ENCODE measurements at places on chromosomes 5 and 9.

DNA sequence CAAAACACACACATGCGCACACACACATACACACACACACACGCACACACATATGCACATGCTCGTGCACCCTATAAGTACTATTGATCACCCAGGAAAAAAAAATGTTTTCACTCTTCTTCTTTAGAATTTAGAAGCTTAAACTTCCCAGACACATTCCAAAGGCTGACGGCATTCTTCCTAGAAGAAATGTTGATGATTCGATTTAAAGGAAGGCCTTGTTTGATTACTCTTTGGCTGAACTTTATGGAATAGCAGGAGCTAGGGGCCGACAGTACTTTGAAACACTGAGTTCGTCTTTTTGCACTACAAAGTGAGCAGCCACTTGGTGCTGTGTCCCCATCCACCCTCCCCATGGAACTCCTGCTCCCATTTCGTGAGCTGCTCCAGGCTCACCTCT is 113.2 kb downstream of the EGFLAM start:
- no peak for DNase-seq

- no peak for DNase-seq
These were observed 18.6 kb upstream of the SLC6A19 start for GRCh38 chr5:1182633-1183423.

DNA sequence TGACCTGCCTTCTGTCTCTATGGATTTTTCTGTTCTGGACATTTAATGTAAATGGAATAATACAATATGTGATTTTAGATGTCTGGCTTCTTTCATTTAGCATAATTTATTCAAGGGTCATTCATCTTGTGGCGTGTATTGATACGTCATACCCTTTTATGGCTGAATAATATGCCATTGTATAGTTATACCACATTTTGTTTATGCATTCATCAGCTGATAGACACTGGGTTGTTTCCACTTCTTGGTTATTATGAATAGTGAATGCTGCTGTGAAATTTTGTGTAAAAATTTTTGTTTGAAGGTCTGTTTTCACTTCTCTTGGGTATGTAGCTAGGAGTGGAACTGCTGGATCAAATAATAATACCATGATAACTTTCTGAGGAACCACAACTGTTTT is 298.9 kb downstream of the CCDC171 start:
- no peak for DNase-seq

GRCh38 chr5:71456362-71456743 is 902 bp downstream of the BDP1 start:
- DNase-seq = no peak
